ENCODE measurements at places on chromosomes 5 and 9. TPM values are rescaled to one million over a fixed set of nuclear protein-coding genes. Genes with fewer than 3 reads are reported as not detected.

TMEM232 gene
- 3.8 TPM for total RNA-seq

ZFP2 gene
- total RNA-seq, result 2.9 TPM

CDC14B gene
- total RNA-seq, result 31.3 TPM

CKMT2 gene
- total RNA-seq, result 287 TPM

TMEM171 gene
- total RNA-seq, result 0.41 TPM
